ENCODE measurements at places on chromosomes 5 and 9.

- no peak for DNase-seq
Observed at GRCh38 chr9:107530679-107531078, 41.1 kb upstream of the KLF4 start.

DNA sequence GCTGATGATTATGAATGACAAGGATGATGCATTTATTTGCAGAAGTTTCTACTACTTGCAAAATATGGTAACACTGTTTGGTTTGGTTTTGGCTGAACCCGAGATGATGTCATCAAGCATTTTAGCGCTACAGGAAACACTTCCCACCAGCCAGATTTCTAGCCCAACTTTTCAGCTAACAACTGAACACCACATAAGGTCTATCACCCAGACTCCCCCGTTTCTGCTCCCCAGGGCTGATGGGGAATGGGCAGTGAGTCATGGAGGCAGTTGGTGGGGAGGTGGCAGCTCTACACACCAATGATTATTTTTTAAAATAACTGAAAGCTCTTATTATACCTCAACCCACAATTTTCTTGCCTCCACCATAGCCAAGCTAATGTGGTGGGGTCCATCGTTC is 302.9 kb downstream of the CEMIP2 start:
- no peak for DNase-seq

GRCh38 chr5:91381239-91381773 is 1.8 kb downstream of the ARRDC3 start:
- no peak for DNase-seq

- DNase-seq: no peak
Observed at GRCh38 chr5:5203451-5203850, 63.3 kb downstream of the ADAMTS16 start.

GRCh38 chr5:63963080-63963735 is 963 bp upstream of the HTR1A start:
- DNase-seq: peak; percentile 77

DNA sequence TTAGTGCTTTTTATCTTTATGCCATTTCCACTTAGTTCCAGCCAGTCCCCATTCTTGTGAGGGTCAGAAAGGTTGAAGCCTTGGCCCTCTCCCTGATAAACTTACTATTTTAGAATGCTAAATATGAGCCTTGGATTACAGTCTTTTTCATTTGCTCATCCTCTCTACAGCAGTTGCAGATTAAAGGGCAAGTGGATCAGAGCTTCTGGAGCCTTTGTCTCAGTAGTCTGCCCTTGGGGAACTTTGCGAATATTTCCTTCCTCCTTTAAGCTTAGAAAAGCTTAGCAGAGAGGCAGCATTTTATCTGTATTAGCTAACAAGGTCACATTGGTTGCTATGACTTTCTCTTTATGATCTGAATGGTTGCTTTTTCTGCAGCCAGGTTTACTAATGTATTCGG is 11.5 kb downstream of the FSD1L start:
- no peak for DNase-seq

DNA sequence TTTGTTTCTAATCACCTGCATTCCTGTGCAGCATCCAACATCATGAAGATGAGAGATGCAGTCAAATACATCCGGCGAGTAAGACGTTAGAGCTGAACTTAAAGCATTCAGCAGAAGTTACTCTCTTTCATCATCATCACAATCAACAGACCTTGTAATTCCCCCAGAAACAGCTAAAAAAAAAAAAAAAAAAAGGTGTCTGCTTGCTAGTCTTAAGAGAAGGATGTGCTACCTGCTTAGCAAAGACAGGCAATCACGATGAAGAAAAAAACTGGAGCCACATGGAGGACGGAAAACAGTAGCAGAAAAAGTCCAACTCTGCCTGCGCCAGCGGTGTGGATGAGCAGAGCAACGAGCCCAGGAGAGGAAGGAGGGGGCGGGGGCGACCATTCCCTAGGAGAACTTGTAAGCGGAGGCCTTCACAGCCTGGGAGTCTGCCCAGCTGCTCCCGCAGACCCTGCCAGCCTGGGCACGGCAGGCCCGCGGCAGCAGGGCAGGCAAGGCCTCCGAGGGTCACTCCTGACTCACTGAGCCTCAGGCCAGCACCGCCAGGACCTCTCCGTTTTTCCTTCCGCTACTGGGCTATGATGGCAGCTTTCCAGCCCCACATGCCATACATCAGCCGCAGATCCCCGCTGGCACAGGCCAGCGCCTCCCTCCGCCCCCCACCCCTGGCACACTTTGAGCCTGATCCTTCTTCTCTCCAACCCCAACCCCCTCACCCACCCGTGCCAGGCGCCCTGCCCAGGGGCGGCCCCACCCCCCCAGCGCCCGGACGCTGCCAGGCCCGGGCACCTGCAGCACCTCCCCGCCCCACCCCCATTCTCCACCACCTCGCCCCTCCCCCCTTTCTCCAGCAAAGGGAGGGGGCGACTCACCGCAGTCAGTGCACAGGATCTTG is 1.4 kb downstream of the NRG2 start:
- DNase-seq: peak; percentile 56

GRCh38 chr5:153598099-153598498 is 107.6 kb downstream of the GRIA1 start:
- DNase-seq: no peak

- DNase-seq: peak; percentile 77
Observed at GRCh38 chr5:134738963-134739661, 764 bp downstream of the CAMLG start.

DNA sequence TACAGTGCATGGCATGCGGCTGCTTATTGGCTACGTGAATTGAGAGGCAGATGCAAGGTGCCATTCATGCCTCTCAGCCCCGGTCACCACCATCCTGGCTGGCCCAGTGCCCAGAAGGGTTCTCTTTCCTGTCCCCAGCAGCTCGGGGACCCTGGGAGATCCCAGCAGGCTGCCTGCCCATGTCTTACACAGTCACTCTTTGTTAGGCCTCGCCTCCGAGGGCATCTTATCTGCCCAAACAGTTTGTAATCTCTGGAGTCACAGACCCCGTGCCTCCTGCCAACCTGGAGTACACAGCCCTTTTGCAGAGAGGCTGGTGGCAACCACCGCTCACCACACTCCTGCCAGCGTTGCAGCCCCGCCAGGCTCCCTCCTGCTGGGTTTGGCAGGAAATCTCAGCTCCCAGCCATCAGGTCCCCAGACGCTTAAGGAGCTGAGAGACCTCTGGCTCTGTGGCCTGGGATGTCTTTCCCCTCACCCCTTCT is 7.0 kb upstream of the AK1 start:
- peak; percentile 91 for DNase-seq

GRCh38 chr5:1899201-1899600 is 16.5 kb upstream of the IRX4 start:
- no peak for DNase-seq

Data from NCI-H69 (cell line).